ENCODE measurements at places on chromosomes 2 and 18. TPM values are rescaled to one million over a fixed set of nuclear protein-coding genes. Genes with fewer than 3 reads are reported as not detected.

The NOSTRIN gene
- total RNA-seq, result 1.4 TPM

The HNMT gene
- total RNA-seq, result 100 TPM

The CRYBA2 gene
- total RNA-seq, result not detected

The PRSS56 gene
- not detected for total RNA-seq

The CAVIN2 gene
- 1.8 TPM for total RNA-seq

The ZSCAN30 gene
- 16.6 TPM for total RNA-seq

The CCNT2 gene
- 26.2 TPM for total RNA-seq

DNA sequence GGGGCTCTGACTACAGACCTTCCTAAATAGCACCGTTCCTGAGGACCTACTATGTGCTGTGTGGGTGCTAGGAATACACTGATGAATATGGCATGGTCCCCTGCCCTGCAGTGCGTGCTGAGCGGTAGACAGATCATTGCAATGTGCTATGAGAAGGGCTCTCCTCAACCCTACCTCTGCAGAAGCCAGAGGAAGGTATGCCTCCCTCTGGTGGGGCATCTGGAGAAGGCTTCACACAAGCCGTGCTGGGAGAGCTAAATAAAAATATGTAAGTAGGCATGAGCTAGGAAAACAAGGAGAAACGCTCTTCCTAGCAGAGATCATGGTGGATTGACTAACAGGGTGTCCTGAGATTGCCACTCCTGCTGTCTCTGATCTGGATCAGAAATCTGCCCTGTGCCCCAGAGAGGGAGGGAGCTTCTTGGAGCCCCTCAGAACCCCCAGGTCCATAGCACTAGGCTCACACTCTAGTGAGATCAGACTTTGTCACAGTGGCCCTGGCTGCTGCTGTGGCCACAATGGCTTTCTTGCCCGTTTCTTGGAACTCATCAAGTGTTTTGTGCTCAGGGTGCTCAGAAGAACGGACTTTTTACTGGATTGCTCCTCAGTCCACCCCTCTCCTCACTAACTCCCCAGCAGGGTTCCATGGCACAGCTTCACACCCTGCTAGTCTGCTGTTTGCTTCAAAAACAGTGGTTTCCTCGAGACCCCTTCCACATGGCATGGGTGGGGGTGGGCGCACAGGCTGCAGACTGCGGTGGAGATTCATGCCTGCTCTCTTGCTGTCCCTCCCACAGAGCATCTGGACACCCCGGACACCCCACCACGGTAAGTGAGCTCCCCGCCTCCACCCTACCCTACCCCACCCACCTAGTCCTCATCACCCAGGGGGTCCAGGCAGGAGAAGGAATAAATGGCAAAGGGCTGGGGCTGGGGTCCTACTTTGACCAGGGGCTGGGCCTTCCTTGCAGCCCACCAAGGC lies 14.2 kb downstream of the SIGLEC15 start:
- no peaks in the 10 kb centered on the region for H3K27me3 ChIP-seq
- no peaks in the 10 kb centered on the region for H3K36me3 ChIP-seq
- no peak overlapping the region for H3K27ac ChIP-seq

DNA sequence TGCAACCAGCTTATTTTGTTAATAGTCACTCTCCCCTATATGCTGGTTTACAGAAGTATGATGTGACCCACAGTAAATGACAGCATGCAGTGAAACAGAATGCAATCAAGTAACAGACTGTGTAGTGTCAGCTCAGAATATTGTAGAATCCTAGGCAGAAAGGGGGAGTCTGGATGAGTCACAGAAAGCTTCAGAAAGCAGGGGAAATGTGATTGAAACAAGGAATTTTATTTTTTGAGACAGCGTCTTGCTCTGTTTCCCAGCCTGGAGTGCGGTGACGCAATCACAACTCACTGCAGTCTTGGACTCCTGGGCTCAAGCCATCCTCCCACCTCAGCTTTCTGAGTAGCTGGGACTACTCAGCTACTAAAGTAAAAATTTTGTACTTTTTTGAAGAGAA lies 219.9 kb upstream of the FBXO11 start:
- H3K36me3 ChIP-seq, result no peaks in the 10 kb centered on the region
- H3K4me3 ChIP-seq, result no peak overlapping the region
- no peaks in the 10 kb centered on the region for H3K27me3 ChIP-seq
- peaks cover 4% of the 10 kb centered on the region for H3K4me1 ChIP-seq

- H3K36me3 ChIP-seq, result no peaks in the 10 kb centered on the region
- H3K27ac ChIP-seq, result no peak overlapping the region
- H3K4me3 ChIP-seq, result no peak overlapping the region
- no peak for DNase-seq
Measured at GRCh38 chr2:198297350-198297749, 493.0 kb downstream of the PLCL1 start.

DNA sequence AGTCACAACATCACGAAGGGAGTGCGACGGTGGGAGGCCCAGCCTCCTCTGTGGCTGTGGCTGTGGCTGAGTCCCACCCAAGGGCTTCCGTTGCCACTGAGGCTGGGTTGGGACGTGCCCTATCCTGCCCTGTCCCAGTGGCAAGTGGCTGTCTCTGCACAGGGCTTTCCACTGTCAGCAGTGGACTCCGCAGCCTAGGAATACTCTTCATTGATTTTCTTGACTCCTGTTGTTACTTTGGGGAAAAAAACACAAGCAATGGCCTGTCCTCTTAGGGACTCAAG lies 122.7 kb downstream of the RAB3GAP1 start:
- H3K27me3 ChIP-seq, result no peaks in the 10 kb centered on the region
- H3K4me3 ChIP-seq, result no peak overlapping the region
- no peak for DNase-seq
- H3K27ac ChIP-seq, result no peak overlapping the region
- H3K36me3 ChIP-seq, result peaks cover 24% of the 10 kb centered on the region

- no peak overlapping the region for H3K4me3 ChIP-seq
- no peaks in the 10 kb centered on the region for H3K27me3 ChIP-seq
- no peak for DNase-seq
- no peak overlapping the region for H3K27ac ChIP-seq
- peaks cover 10% of the 10 kb centered on the region for H3K4me1 ChIP-seq
Measured at GRCh38 chr2:46392561-46393346, 86.6 kb upstream of the TMEM247 start.

- no peak for DNase-seq
- H3K4me1 ChIP-seq, result peaks cover 54% of the 10 kb centered on the region
- H3K4me3 ChIP-seq, result no peak overlapping the region
- H3K27me3 ChIP-seq, result no peaks in the 10 kb centered on the region
- H3K27ac ChIP-seq, result peak overlapping the region; percentile 95
Measured at GRCh38 chr2:100753444-100753843, 66.5 kb upstream of the NPAS2 start.

- DNase-seq, result no peak
- no peak overlapping the region for H3K4me3 ChIP-seq
- H3K36me3 ChIP-seq, result peaks cover 46% of the 10 kb centered on the region
- H3K27ac ChIP-seq, result no peak overlapping the region
- peaks cover 27% of the 10 kb centered on the region for H3K4me1 ChIP-seq
Measured at GRCh38 chr2:159715451-159715850, 3.1 kb downstream of the MARCHF7 start.

GRCh38 chr2:5710615-5711014 lies 18.4 kb downstream of the SOX11 start:
- H3K36me3 ChIP-seq, result no peaks in the 10 kb centered on the region
- no peak overlapping the region for H3K27ac ChIP-seq
- no peak overlapping the region for H3K4me3 ChIP-seq
- no peak for DNase-seq
- H3K27me3 ChIP-seq, result no peaks in the 10 kb centered on the region

- no peak overlapping the region for H3K4me3 ChIP-seq
- H3K27me3 ChIP-seq, result no peaks in the 10 kb centered on the region
- H3K36me3 ChIP-seq, result no peaks in the 10 kb centered on the region
- H3K4me1 ChIP-seq, result no peaks in the 10 kb centered on the region
- no peak for DNase-seq
- H3K27ac ChIP-seq, result no peak overlapping the region
Measured at GRCh38 chr2:132904142-132904842, 234.3 kb upstream of the LYPD1 start.

DNA sequence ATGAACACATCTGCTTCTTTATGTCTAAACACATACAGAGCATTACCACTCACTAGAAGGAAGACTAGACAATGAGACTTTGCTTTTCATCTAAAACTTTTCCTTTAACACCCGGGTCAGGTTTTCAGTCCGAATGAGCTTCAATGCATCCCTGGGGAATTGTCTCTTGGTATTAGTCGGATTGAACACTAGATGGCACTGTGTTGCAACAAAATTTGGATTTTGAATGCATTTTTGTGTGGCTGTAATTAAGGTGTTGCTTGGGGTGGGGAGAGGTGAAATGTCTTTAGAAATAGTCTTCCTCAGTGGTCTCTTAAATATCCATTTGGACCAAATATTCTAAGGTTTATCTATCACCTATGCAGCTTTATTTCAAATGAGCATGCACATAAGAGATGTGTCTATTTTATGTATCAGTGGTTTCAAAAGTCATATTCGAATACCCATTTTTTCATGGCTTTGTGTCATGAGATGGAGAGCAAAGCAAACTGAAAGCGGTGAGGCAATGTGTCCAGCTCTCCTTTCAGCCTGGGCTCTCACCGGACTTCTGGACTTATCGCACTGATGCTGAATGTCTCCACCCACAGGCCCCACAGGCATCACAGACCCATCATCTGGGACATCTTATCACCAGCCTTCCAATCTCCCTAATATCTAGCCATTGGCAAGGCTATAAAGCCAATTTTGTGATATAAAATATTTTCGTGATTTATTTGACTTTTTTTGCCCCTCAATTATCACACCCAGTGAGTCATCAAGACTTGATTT lies 510.3 kb downstream of the RNF144A start:
- no peak overlapping the region for H3K27ac ChIP-seq
- peak; percentile 84 for DNase-seq
- H3K27me3 ChIP-seq, result peaks cover 11% of the 10 kb centered on the region
- H3K4me3 ChIP-seq, result no peak overlapping the region

- H3K36me3 ChIP-seq, result no peaks in the 10 kb centered on the region
- no peaks in the 10 kb centered on the region for H3K27me3 ChIP-seq
- H3K4me3 ChIP-seq, result no peak overlapping the region
Measured at GRCh38 chr2:137870682-137871081, 93.6 kb upstream of the HNMT start.

DNA sequence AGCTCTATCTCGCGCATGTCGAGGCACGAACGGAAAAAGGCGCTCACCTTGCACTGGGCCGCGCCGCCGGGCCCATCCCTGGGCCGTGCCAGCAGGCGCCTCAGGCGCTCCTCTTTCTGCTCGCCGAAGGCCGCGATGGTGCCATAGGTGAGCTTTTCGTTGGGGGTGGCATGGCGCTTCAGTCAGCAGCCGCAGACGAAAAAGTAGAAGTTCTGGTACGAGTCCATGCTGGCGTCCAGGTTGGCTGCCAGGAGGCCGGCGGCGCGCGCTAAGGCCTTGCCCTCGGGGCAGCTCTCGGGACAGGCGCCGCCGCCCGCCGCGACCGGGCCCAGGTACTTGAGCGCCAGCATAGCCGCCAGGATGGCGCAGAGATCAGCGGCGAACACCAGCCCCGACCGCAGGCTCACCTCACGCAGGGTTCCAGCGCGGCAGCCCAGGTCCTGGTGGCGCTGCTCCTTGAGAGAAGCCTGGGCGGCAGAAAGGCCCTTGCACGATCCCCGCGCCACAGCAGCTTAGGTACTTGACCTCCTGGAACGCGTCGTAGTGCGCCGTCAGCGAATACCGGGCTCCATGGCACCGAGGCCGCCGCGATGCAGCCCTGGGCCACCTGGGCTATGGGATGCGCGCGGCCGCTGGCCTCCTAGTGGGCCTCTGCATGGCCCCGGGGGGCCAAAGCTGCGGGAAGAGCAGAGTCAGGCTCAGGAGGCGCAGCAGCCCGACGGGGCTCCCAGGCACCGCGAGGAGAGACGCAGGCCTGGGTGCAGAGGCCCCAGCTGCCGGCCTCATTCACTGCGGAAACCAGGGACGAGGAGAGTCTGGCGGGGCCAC lies 12.8 kb downstream of the ALPG start:
- peaks cover 60% of the 10 kb centered on the region for H3K27me3 ChIP-seq
- H3K4me1 ChIP-seq, result no peaks in the 10 kb centered on the region
- no peaks in the 10 kb centered on the region for H3K36me3 ChIP-seq

- H3K36me3 ChIP-seq, result no peaks in the 10 kb centered on the region
- DNase-seq, result no peak
- H3K27me3 ChIP-seq, result no peaks in the 10 kb centered on the region
- no peaks in the 10 kb centered on the region for H3K4me1 ChIP-seq
- H3K4me3 ChIP-seq, result no peak overlapping the region
Measured at GRCh38 chr2:118292991-118293390, 204.7 kb downstream of the INSIG2 start.

DNA sequence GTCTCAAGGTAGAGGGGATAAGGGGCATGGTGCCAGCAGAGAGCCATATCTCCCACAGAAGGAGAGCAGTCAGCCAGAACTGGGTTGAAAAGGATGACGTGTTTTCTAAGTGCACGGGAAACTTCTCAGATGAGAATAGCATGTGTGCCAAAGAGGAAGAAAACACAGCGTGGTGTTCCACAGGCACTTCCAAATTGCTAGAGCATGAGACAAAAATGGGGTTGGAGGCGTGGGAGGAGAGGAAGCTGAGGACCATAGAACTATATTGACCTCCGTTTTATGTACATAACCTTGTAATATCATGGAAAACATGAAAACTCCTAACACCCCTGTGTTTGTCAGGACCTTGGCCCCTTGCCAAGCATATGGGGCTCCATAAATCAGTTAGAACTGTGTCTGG lies 682.7 kb upstream of the RAB6C start:
- DNase-seq, result no peak
- H3K4me1 ChIP-seq, result no peaks in the 10 kb centered on the region
- H3K4me3 ChIP-seq, result no peak overlapping the region

DNA sequence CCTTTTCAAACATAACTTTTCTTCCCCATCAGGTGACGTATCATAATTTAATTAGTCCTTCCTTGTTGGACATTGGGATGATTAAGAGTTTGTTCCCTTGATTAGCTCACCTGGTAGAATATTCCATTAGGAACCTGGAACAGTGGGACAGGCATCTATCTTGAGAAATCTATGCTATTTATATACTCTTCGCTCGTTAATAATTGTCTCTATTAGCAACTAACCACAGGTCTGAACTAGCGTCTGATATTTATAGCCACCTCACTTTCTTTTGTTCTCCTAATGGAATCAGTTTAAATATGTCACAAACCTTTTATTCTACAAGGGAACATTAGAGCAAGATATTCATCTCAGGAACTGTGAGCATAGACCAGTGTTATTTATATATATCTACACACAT lies 79.8 kb downstream of the MAPK4 start:
- no peaks in the 10 kb centered on the region for H3K27me3 ChIP-seq
- DNase-seq, result no peak
- no peaks in the 10 kb centered on the region for H3K4me1 ChIP-seq
- H3K27ac ChIP-seq, result no peak overlapping the region
- no peaks in the 10 kb centered on the region for H3K36me3 ChIP-seq
- H3K4me3 ChIP-seq, result no peak overlapping the region

- DNase-seq, result no peak
- no peaks in the 10 kb centered on the region for H3K36me3 ChIP-seq
- no peak overlapping the region for H3K4me3 ChIP-seq
- peaks cover 2% of the 10 kb centered on the region for H3K27me3 ChIP-seq
Measured at GRCh38 chr2:113342650-113343049, 63.9 kb upstream of the PAX8 start.

GRCh38 chr2:143463719-143464118 lies 334.5 kb downstream of the ARHGAP15 start:
- H3K4me1 ChIP-seq, result no peaks in the 10 kb centered on the region
- no peaks in the 10 kb centered on the region for H3K27me3 ChIP-seq
- H3K27ac ChIP-seq, result no peak overlapping the region
- no peaks in the 10 kb centered on the region for H3K36me3 ChIP-seq

- no peaks in the 10 kb centered on the region for H3K4me1 ChIP-seq
- no peaks in the 10 kb centered on the region for H3K27me3 ChIP-seq
- H3K36me3 ChIP-seq, result no peaks in the 10 kb centered on the region
- no peak for DNase-seq
Measured at GRCh38 chr18:62723666-62724281, 8.4 kb downstream of the PHLPP1 start.

GRCh38 chr18:26262156-26262555 lies 35.9 kb downstream of the TAF4B start:
- no peak overlapping the region for H3K27ac ChIP-seq
- no peaks in the 10 kb centered on the region for H3K27me3 ChIP-seq
- no peaks in the 10 kb centered on the region for H3K4me1 ChIP-seq
- no peak for DNase-seq
- no peaks in the 10 kb centered on the region for H3K36me3 ChIP-seq
- H3K4me3 ChIP-seq, result no peak overlapping the region
